Stimulated activated CD4-positive, alpha-beta T cell treated with anti-CD3 and anti-CD28 coated beads, Interleukin-12 subunit alpha, Interleukin-12 subunit beta, amount 100 ng/mL, for 4 hours (primary cell): ENCODE measurements at places on chromosomes 4 and X.

GRCh38 chr4:171710743-171711142 is 102.5 kb upstream of the GALNTL6 start:
- DNase-seq: no peak

DNA sequence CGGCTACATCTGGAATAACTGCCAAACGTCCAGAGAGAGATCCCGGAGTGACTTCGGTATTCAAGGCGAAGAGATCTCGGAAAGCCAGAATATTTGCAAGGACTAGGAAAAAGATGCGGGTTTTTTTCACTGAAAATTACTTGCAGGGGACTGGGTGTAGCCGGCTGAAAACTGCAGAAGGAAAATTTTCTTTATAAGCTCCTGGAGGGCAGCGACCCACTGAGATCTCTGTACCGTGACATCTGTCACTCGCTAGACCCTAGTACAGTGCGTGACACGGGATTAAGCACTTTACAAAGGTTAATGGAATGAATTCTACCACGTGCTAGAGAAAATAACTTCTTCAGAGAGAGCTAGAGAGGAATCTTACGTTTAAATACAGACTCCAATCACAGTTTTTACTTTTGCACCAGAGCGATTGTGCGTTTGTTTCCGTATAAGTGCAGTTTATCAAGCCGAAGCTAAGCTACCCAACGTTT is 1.1 kb upstream of the LCORL start:
- DNase-seq: no peak

DNA sequence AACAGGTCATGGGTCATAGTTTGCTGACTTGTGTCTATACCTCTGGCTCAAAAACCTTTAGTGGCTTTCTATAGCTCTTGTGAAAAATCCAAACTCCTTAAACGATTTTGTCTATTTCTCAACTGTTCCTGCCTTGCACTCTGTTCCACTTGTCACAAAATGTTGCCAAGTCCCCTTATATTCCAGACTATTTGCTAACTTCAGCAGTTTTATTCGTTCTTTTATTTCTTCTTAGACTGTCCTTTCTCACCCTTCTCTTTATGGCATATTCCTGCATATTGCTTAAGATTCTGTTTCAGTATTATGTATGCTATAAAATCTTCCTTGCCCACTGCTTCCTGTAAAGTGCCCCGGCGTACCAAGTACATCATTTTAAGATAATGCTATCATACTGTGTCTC is 80.8 kb downstream of the RAB28 start:
- DNase-seq: no peak

DNA sequence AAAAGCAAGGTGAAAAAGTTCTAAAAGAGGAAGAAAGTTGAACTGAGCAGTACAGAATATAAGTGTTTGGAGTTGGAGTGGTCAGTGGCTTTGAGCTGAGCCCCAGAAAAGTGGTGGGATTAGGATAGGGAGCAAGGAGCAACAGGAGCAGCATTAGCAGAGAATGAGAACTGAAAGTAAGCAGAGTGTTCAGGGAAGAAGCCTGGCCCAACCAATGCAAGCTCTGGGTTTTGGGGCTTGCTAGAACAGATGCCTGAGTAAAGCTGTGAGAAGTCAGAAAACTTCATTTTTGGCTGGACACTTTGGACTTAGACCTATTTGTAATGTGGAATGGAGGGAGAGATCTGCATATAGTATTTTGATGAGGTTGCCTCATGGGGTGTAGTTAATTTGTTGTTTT is 17.8 kb downstream of the JADE1 start:
- no peak for DNase-seq

- no peak for DNase-seq
Measured at GRCh38 chrX:41559235-41560052, 112.3 kb downstream of the NYX start.

- no peak for DNase-seq
Measured at GRCh38 chr4:147340111-147340510, 140.8 kb upstream of the EDNRA start.

DNA sequence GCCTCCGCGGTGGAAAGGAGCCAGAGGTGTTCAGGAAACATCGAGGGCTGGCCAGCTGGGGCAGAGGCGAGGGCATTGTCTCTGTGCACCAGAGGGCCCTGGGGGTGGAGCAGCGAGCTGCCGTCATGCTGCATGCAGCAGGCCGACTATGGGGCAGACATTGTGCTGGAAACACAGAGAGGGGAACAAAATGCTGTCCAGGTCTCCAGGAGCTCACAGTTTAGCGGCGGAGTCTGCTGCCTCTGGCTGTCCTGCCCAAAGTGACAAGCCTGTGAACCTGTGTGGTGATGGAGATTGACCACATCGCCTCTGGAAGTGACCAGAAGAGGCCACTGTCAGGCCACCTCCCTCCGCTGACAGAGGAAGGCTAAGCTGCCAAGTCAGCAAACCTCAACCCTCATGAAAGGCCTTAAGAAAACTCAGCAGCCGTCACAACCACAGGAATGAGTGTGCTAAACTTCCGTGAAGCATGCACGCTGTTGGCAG is 20.1 kb upstream of the SASH3 start:
- peak; percentile 31 for DNase-seq

GRCh38 chr4:101813604-101814003 is 23.1 kb downstream of the BANK1 start:
- no peak for DNase-seq

GRCh38 chr4:89403826-89404225 is 96.2 kb upstream of the GPRIN3 start:
- DNase-seq: no peak

- no peak for DNase-seq
Measured at GRCh38 chr4:38149472-38149996, 189.3 kb downstream of the PTTG2 start.
